Activated CD4-positive, alpha-beta T cell treated with anti-CD3 and anti-CD28 coated beads, Interleukin-2, amount 50 U/mL, for 24 hours (primary cell): ENCODE measurements at places on chromosomes 7 and 10.

DNA sequence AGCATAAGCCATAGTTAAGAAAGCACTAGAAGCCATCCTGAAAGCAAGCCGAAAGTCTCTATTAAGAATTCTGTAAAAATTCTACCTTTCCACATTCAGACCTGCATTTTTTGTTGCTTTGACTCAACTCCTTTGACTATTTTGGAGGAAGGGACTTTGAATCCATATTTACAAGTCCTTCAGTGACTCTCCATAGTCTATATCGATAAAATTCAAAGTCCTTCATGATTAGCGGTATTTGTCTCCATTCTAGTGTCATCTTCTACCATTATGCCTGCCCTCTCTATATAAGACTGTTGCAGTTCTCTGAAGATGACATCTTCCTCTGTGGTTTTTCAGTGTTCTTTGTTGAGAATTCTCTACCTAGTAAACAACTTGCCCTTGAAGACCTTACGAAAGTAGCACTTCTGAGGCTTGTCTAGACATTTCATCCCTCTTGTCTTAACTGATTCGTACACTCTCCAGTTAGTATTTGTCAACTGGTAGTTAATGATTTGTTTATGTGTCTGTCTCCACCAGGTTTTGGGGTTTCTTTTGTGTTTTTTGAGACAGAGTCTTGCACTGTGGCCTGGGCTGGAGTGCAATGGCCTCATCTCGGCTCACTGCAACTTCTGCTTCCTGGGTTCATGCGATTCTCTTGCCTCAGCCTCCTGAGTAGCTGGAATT lies 1.7 kb downstream of the CCSER2 start:
- no peak for DNase-seq

DNA sequence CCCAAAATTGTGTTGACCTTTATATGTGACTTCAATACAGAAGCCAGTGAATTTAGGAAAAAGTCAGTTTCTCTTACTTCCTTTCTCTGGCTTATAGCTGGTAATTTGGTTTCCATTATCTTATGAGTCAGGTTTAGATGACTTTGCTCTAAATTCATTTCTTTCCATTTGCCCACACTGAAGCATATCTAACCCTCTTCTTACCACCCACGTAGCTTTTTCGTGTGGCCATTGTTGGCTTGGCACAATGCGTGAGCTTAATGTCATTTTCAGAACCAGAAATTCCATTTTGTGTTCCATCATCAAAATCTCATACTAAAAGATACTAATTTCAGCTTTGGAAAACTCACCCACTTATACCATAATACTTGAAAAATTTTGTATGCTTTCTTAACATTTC lies 271.2 kb downstream of the INHBA start:
- DNase-seq, result no peak

GRCh38 chr7:119925581-119926289 lies 347.2 kb upstream of the KCND2 start:
- DNase-seq, result no peak

DNA sequence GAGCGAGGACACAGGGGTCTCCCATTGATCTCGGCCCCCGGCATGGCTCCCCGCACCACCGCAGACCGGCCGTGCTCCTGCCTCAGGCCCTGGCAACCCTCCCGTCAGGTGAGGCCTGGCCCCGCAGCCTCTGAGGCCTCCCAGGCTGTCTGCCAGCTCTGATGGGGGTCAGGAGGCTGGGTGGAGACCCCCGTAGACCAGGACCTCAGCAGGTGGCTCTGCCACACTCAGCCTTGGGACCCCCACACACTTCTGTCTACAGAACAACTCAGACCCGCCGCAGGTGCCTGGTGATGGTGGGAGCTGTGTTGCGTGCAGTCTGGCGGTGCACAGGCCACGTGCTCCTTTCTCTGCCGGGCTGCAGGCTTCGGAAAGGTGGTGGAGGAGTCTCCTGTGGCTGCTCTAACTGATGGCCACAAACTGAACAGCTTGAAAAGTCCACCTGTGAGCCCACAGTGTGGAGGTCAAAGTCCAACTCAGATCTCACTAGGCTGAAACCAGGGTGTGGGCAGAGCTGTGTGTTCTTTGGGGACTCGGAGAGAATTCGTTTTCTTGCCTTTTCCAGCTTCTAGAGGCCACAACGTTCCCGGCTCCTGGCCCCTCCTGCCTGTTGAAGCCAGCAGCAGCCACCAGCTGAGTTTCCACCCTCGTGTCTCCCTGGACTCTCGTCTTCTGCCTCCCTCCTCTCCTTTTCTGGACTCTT lies 62.5 kb downstream of the PWWP2B start:
- DNase-seq, result no peak

DNA sequence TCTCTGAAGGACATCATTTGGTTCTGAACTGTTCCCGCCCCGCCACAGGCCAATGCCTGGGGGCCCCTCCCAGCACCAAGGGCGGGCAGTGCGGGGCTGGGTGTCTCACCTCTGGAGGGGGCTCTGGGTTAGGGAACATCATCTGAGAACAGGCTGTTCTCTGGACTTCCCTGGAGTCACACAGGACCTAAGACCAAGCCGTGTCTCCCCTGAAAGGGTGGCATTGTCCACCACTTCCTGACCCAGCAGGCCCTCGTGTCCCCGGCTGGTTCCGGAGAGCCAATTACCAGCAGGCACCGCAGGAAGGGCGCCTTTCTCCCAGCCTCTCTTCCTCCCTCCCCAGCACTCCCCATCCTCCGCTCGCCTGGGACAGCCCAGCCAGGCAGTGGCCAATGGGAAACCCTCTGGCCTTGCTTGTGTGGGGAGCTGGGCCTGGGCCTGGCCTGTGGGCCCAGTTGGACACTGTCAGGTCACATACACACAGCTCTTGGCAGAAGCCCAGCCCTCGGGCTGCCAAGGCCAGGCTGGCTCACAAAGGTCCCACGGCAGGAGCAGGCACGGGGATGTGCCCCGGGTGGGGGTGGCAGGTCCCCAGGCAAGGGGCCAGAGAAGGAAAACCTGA lies 119.5 kb downstream of the SPDYE5 start:
- no peak for DNase-seq

GRCh38 chr10:34081347-34081743 lies 733.8 kb downstream of the PARD3 start:
- no peak for DNase-seq

DNA sequence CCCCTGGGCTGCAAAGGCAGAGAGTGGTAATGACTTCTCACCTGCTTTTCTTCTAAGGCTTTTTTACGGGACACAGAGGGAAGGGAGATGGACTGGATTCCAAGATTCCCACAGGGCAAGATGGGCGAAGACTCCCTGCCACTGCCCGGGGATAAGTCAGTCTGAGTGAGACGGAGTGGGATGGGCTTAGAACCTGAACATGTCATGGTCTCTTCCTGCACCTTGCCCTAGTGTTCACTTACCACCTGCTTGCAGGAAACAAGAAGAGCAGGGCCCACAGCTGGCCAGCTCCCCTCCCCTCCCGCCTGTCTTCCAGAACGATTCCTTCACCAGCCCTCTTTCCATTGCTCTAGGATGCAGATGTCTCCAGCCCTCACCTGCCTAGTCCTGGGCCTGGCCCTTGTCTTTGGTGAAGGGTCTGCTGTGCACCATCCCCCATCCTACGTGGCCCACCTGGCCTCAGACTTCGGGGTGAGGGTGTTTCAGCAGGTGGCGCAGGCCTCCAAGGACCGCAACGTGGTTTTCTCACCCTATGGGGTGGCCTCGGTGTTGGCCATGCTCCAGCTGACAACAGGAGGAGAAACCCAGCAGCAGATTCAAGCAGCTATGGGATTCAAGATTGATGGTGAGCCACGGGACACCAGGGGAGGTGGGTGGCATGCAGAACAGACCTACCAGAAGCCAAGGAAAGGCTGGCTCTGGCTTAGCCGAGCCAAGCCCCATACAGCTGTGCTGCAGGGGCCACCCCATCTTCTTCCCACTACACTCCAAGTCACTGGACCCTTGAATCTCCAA lies 1.3 kb downstream of the SERPINE1 start:
- DNase-seq, result no peak

DNA sequence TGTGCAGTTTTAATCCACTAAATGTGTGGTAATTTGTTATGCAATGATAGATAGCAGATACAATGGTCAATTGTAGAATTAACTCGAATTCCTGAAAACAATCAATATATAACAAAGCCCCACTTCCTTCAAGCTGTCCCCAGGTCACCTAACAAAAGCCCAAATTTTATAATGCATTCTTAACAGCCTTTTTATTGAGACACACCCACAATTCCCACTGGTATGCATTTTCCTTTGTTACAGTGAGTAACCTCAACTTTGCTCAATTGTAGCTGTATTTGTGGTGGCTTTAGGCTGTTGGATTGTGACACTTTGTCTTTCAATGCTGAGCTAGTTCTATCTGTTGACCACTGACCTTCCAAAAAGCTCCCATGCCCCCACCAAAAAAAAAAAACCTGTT lies 279.8 kb upstream of the CACNA2D1 start:
- DNase-seq, result no peak

DNA sequence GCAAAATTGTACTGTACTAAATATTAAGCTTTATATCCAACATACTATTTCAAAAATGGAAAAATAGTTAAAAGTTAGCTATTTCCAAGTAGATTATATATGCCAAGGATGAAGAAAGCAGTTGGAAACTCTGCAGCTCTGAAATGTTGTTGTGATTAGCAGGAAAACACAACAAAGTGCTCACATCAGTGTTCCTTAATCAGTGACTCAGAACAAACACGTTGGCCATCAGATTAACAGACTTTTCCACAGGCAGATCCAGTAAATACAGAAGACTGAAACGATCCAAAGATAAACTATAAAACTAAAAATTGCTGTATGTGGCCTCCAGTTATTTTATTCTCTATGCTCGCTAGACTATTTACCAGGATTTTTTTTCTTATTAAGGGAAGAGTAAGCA lies 99.6 kb upstream of the SEMA3D start:
- DNase-seq, result no peak

- DNase-seq, result no peak
These were observed 33.5 kb upstream of the KLHL7 start for GRCh38 chr7:23072048-23072447.

DNA sequence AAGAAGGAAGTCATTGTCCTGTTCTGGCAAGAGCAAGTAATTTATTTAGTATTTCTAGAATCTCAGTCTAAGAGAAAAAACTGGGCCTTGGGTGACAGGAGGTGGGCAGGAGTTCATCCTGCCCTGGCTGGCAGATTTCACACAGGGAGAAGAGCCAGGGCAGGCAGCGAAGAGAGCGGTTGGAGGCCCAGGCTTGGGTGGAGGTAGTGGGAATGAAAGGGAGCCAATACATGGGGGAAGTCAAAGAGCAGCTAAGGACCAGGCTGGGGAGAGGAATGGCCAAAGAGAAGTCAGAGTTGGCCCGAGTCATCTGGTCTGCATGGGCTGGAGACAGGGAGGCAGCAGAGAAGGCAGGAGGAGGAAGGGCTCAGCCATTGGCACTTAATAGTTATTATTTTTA lies 51.4 kb downstream of the HECW1 start:
- no peak for DNase-seq

DNA sequence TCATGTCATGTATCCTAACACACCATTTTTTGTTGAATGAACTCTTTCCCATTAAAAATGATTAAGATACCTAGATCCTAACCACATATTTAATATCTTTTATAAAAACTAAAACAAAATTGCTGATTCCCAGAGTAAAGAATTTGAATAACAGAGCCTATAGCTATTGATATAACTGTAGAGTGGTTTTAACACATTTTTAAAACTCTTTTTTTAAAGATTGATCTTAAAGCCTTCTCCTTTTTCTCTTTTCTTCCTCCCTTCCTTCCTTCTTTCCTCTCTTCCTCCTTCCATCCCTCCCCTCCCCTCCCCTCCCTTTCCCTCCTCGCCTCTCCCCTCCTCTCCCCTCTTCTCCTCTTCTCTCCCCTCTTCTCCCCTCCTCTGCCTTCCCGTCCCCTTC lies 605.4 kb upstream of the FZD8 start:
- DNase-seq, result no peak

GRCh38 chr7:106613848-106614560 lies 47.0 kb downstream of the CCDC71L start:
- DNase-seq, result no peak
